ENCODE measurements at places on chromosomes 6 and 20.

DNA sequence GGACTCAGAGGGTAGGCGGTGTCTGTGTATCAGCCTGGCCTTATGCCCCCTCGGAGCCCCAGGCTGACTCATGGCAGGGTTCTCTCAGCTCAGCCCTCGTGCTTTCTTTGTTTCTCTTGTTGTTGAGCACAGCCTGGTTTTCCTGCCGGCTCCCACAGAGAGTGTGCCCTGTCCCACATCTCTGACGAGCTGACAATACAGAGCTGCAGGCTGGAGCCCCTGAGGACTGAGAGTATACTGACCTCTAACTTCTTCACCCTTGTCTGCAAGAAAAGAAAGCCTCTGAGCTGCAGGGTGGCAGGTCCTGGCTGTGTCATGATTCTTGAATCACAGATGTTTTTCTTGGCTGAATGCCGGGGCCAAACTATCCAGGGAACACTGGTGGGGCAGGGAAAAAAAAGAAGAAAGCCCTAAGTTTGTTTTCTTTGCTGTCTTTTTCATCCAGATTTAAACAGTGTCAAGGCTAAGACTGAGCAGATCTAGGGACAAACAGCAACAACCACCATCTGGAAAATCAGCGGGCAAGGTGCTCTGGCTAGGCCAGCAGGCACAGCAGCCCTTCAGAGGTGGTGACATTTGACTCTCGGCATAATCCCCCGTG is 63.3 kb upstream of the ZNF133 start:
- H3K36me3 ChIP-seq: no peaks in the 10 kb centered on the region
- DNase-seq: peak; percentile 45
- H3K4me3 ChIP-seq: no peak overlapping the region
- no peaks in the 10 kb centered on the region for H3K27me3 ChIP-seq
- no peak overlapping the region for H3K27ac ChIP-seq

DNA sequence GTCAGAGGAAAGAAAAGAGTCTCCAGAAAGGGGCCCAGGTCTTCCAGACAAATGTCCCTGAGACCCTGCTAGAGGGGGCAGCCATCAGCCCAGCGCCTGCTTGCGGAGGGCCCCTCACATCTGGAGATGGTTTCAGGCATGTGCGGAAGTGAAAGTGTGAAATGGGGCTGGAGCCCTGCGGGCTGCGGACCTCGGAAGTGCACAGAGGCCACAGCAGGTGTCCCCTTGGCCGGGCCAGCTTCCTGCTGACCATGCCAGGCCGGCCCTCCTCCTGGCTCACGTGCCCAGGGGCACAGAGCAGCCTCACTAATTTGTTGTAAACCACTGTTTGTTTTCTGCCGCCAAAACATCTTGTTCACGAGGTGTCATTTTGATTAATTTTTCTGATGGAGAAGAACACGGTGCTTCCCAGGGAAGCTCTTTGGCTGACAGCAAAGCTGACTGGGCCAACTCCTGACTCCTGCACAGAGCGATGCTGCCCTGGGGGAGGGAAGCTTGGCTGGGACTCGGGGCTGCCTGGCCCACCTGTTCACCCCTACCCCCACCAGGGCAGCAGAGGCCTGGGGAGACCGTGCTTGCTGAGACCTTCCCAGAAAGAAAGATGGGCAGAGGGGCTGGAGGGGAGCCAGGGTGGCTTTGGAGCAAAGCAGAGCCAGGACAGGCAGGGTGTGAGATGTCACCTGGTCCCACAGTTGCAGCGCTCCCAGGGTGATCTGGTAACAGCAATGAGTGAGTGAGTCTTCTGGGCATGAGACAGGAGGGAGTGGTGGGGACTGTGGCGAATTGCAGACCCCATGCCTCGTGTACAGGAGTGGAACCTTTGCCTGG is 54.2 kb downstream of the BCAS4 start:
- no peak for DNase-seq
- no peak overlapping the region for H3K4me3 ChIP-seq
- H3K4me1 ChIP-seq: peaks cover 3% of the 10 kb centered on the region
- H3K27me3 ChIP-seq: no peaks in the 10 kb centered on the region

GRCh38 chr6:44074439-44074812 is 52.8 kb downstream of the MRPL14 start:
- no peaks in the 10 kb centered on the region for H3K27me3 ChIP-seq
- peak; percentile 81 for DNase-seq
- peak overlapping the region; percentile 81 for H3K27ac ChIP-seq

DNA sequence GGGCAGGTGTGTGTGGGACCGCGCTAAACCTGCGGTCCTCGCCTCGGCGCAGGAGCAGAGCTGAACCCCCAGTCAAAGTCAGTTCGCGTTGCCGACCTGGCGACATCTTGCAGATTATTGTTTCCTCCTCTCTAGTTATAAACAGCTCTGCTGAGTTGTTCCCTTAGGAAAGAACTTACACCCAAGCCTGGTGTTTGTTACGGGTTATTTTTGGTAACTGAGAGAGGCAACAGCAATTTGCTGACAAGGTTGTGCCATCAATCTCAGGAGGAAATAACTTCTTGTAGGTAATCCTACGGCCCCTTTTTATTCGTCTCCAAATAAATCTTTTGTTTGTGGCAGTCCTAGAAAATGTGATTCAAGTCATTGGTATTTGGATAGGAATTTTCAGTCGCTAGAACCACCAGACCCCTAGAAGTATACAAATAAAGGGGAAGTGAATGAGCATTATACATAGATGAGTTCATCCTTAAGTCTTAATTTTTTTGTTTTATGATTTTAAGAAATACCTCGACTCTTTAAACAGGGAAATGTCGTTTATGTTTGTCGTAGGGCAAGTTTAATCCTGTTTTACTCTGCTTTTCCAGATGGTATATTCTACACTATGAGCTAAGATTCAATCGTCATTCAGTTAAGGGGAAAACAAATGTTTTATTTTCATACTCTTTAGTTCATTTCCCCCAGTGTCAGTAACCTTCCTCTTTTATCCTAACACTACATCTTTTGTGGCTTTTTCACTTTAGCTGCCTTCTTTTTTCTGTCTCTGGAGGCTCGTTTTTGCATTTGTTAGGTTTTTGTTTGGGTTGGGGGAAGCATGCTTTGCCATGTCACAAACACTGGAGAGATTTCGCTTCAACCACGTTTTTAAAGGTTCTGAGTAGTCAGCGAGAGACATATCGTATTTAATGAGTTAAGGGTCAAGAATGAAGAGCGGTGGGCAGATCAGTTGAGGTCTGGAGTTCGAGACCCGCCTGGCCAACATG is 1.2 kb downstream of the PM20D2 start:
- no peak for DNase-seq
- H3K36me3 ChIP-seq: peaks cover 4% of the 10 kb centered on the region
- peaks cover 5% of the 10 kb centered on the region for H3K4me1 ChIP-seq
- H3K4me3 ChIP-seq: peak overlapping the region; percentile 77

GRCh38 chr20:16828666-16829305 is 80.6 kb downstream of the OTOR start:
- DNase-seq: no peak
- H3K4me1 ChIP-seq: no peaks in the 10 kb centered on the region
- H3K36me3 ChIP-seq: no peaks in the 10 kb centered on the region
- no peaks in the 10 kb centered on the region for H3K27me3 ChIP-seq
- H3K27ac ChIP-seq: no peak overlapping the region

DNA sequence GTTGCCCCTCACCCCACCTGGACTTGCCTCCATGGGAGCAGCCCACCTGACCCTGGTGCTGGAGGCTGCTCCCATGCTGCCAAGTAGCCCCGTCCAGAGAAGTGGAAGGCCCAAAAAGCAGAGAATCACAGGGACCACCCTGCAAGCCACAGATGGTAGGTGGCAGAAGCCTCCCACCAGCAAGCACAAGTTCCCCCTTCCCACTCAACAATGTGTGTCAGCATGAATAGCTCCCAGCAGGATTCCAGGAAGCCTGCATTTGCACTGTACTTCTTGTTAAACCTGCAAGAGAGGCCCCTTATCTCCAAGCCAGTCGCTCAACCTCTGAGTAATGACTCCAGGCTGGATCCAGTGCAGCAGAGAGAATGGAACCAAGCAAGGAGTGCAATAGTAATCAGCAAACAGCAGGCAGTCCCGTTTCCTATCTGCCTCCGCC is 180.8 kb upstream of the CST7 start:
- no peaks in the 10 kb centered on the region for H3K27me3 ChIP-seq
- no peak overlapping the region for H3K4me3 ChIP-seq
- DNase-seq: no peak
- H3K27ac ChIP-seq: no peak overlapping the region
- H3K36me3 ChIP-seq: no peaks in the 10 kb centered on the region
- no peaks in the 10 kb centered on the region for H3K4me1 ChIP-seq

DNA sequence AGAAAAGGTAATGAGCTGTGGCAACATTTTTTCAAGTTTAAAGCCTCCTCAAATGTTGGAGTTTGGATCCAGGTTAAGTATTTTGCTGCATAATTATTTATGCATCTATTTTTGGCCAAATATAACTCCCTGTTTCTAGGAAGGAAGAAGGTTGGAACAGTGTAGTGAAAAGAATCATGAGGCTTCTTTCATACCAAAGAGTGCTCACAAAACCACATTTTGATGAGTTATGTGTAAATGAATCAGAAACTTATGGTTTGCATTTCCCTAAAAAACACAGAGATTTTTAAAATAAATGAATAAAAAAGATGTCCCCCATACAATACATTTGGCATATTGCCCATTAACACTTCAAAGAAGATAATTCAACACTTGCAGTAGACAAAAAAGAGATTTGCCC is 246.9 kb upstream of the PRDM1 start:
- no peaks in the 10 kb centered on the region for H3K27me3 ChIP-seq
- no peaks in the 10 kb centered on the region for H3K36me3 ChIP-seq
- DNase-seq: no peak
- no peak overlapping the region for H3K27ac ChIP-seq
- no peaks in the 10 kb centered on the region for H3K4me1 ChIP-seq

DNA sequence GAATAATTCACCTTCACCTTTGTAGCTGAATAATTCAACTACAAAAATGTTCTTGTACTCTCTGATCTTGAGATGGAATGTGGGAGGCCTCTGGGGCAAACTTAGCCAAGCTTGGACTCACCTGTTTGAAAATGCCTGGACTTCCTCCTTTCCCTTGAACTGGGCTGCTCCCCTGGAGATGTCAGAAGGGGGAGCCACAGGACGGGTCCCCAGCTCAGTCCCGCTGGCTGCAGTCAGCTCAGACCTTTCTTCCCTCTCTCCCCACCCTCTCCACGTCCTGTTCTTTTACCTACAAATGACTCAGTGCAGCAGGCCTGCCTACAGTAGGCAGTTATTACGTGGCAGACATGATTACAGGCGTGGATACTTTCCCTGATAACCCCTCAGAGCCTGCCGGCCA is 131.5 kb upstream of the RALGAPA2 start:
- H3K27me3 ChIP-seq: peaks cover 9% of the 10 kb centered on the region
- H3K36me3 ChIP-seq: no peaks in the 10 kb centered on the region
- H3K4me3 ChIP-seq: no peak overlapping the region
- H3K27ac ChIP-seq: no peak overlapping the region
- no peaks in the 10 kb centered on the region for H3K4me1 ChIP-seq

DNA sequence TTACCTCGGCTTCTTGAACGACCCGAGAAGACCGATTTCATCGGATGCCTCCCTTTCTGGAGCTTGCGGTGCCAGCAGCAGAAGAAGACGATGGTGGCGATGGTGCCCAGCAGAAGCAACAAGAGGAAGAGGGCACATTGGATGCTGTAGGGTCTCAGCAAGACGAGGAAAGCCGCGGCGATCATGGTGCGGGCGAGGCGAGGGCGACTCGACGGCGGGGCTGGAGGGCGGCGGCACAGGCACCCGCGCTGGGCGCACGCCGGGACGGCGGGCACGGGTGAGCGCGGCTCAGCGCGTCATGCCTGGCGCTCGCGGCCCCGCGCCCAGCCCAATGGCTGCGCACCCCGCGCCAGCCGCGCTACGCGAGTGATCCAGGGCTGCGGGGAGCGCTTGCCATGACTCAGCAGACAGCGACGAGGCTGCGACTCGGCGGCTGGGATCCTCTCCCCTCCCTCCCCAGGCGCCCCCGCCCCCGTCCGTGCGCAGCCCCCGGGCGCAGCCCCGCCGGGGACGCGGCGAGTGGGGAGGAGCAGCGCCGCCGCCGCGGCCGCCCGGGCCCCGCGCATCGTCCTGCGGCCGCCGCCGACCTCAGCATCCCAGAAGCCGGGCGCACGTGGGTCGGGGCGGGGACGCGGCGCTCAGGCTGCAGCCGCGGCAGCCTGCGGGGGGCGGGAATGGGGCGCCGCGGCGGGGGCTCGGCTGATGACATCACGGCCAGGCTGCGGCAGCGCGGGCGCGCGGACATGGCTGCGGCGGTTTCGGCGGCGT is at the start of gene BEND6:
TSS of gene BEND6 (plus strand) at position 705 of the 768 bp plus-strand sequence. CDS start 26,704 bp downstream, outside the sequence.
- peak; percentile 49 for DNase-seq
- no peaks in the 10 kb centered on the region for H3K36me3 ChIP-seq
- H3K4me1 ChIP-seq: peaks cover 11% of the 10 kb centered on the region
- no peak within 1 kb of the TSS for H3K27ac ChIP-seq
- H3K4me3 ChIP-seq: peak within 1 kb of the TSS; percentile 32

DNA sequence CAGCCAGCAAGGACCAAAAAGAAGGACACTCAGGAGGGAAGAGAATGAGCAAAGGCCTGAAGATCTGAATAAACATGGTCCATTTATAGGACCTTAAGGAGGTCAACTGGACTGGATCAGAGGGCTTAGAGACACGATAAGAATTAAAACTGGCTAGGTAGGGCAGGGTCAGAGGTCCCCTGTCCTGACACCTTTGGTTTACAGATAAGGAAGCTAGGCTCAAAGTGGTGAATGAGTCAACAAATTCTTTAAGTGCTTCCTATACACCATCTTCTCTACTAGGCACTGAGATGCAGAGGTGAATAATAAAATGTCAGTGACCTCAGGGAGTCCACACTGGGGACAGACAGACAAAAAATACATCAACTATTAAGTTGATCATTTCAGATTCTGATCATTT is 70.3 kb downstream of the HIVEP2 start:
- no peak overlapping the region for H3K4me3 ChIP-seq
- H3K27ac ChIP-seq: peak overlapping the region; percentile 29
- no peaks in the 10 kb centered on the region for H3K36me3 ChIP-seq
- peaks cover 17% of the 10 kb centered on the region for H3K4me1 ChIP-seq
- DNase-seq: no peak
- H3K27me3 ChIP-seq: no peaks in the 10 kb centered on the region

- H3K4me1 ChIP-seq: no peaks in the 10 kb centered on the region
- no peak for DNase-seq
- H3K27ac ChIP-seq: no peak overlapping the region
- H3K36me3 ChIP-seq: no peaks in the 10 kb centered on the region
These were observed 38.2 kb downstream of the NFYA start for GRCh38 chr6:41111017-41111416.

DNA sequence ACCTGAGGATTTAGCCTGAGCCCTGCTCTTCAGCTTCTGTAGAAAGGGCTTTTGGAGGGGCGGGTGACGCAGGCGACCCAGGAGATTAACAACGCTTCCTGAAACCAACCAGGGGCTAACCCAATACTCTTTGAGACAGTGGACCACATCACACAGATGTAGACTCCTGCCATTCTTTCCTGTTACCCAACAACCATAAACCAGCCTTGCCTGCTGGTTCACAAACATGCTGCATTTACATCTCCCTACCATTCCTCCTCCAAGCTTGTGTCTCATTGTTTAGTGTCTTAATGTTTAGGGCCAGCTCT is 28.3 kb downstream of the PPP1R16B start:
- no peaks in the 10 kb centered on the region for H3K36me3 ChIP-seq
- H3K27me3 ChIP-seq: peaks cover 3% of the 10 kb centered on the region
- no peak overlapping the region for H3K4me3 ChIP-seq

GRCh38 chr20:53124075-53124551 is 152.0 kb downstream of the TSHZ2 start:
- H3K4me1 ChIP-seq: no peaks in the 10 kb centered on the region
- no peaks in the 10 kb centered on the region for H3K36me3 ChIP-seq
- no peak overlapping the region for H3K4me3 ChIP-seq
- no peak for DNase-seq
- H3K27ac ChIP-seq: no peak overlapping the region
- no peaks in the 10 kb centered on the region for H3K27me3 ChIP-seq

GRCh38 chr6:71287038-71287437 is 1.6 kb upstream of the OGFRL1 start:
- peak; percentile 10 for DNase-seq
- H3K4me3 ChIP-seq: no peak overlapping the region
- H3K27me3 ChIP-seq: no peaks in the 10 kb centered on the region
